ENCODE measurements at places on chromosomes 5 and 9. TPM values are rescaled to one million over a fixed set of nuclear protein-coding genes. Genes with fewer than 3 reads are reported as not detected.

DNA sequence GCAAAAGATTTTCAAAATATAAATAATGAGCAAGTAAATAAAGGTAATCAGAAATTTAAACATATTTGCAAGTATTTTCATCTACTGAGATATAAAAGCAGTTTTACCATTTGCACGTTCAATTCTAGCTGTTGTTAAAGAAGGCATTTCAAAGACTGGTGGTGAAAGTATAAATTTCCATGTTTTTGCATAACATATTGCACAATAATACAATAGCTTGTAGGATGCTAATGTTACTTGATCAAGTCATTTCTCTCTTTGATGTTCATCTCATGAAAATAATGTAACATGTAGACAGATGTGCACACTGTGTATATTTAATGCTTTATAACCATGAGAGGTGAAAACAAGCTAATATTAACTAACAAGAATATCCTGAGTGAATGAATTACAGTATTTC lies 651.9 kb downstream of the CDH9 start:
- DNase-seq: no peak

STING1 gene
- total RNA-seq: 77.4 TPM

GRCh38 chr5:100840370-100840769 lies 62.7 kb downstream of the ST8SIA4 start:
- no peak for DNase-seq

GRCh38 chr9:91192381-91193086 lies 169.2 kb downstream of the AUH start:
- DNase-seq: no peak

GRCh38 chr9:68709291-68710110 lies 4.5 kb downstream of the PIP5K1B start:
- DNase-seq: no peak

GRCh38 chr5:107072440-107072839 lies 598.3 kb downstream of the EFNA5 start:
- no peak for DNase-seq

- DNase-seq: no peak
Measured at GRCh38 chr5:156529892-156530291, 202.9 kb downstream of the SGCD start.

- DNase-seq: no peak
Measured at GRCh38 chr5:122429545-122430318, 117.7 kb downstream of the SNCAIP start.

- DNase-seq: no peak
Measured at GRCh38 chr5:9877488-9877887, 247.3 kb upstream of the TAS2R1 start.

DNA sequence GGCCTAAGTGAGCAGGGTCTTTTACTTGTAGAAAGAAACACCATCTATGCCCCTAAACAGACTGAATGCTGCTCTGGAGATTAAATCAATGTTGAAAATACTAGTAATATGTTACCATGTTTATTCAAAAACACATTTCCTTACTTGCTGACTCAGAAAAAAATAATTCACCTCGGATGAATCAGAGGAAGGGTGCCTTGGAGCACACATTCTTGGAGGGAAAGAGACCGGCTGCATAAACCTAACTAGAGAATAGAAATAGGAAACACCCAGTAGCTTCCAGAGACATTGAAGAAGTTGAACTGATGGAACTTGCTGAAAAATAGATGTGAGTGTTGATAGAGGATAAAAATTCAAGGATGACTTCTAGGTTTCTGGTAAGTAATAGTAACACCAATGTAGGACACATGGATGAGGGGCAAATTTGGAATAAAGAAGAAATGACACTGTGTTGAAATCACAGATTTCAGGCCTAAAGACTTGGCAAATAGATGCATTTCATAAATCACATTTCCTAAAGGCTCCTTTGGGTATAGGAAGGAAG lies 76.9 kb upstream of the MINAR2 start:
- no peak for DNase-seq

GRCh38 chr5:68285851-68286611 lies 70.5 kb downstream of the PIK3R1 start:
- no peak for DNase-seq

DNA sequence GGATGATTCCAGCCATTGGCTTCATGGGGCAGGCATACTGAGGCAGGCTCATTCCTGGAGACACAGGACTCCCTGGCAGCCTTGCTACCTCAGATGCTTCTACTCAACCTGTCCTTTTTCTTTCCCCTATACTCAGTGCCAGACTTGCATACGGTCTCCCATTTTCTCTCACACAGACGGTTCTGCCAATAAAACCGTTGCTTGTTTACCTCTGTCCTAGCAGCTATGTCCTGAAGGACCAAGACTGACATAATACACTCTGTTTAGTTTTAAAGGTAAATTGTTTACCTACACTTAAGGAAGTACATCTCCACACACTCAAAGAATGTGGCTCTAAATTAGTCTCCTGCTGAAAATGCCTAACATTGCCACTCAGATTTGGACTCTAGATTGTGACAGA lies 151.0 kb upstream of the RFX3 start:
- no peak for DNase-seq

SPINK6 gene
- total RNA-seq: not detected

DNA sequence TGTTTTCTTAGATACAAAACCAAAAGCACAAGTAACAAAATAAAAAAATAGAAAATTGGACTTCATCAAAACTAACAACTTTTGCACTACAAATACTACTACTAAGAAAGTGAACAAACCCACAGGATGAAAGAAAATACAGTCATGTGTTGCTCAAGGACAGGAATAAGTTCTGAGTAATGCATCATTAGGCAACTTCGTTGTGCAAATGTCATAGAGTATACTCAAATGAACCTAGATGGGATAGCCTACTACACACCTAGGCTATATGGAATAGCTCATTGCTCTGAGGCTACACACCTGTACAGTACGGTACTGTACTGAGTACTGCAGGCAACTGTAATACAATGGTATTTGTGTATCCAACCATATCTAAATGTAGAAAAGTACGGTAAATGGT lies 88.3 kb downstream of the RAPGEF1 start:
- DNase-seq: no peak

DNA sequence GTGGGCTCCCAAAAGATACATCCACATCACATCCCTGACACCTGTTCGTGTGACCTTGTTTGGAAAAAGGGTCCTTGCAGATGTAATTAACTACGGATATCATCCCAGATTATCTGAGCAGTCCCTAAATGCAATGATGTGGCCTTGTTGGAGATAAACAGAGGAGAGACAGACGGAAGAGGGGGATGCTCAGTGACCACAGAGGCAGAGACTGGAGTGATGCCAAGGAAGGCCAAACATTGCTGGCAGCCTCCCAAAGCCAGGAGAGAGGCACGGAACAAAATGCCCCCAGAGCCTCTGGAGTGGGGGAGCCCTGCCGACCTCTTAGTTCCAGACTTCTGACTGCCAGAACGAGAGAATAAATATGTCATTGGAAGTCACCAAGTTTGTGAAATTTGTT lies 15.0 kb upstream of the VAV2 start:
- DNase-seq: no peak

CYLC2 gene
- total RNA-seq: not detected

- no peak for DNase-seq
Measured at GRCh38 chr5:109453251-109453650, 43.5 kb upstream of the PJA2 start.

- no peak for DNase-seq
Measured at GRCh38 chr5:141772281-141772680, 90.3 kb upstream of the ARAP3 start.

- no peak for DNase-seq
Measured at GRCh38 chr9:36147441-36148175, 11.1 kb downstream of the GLIPR2 start.

DNA sequence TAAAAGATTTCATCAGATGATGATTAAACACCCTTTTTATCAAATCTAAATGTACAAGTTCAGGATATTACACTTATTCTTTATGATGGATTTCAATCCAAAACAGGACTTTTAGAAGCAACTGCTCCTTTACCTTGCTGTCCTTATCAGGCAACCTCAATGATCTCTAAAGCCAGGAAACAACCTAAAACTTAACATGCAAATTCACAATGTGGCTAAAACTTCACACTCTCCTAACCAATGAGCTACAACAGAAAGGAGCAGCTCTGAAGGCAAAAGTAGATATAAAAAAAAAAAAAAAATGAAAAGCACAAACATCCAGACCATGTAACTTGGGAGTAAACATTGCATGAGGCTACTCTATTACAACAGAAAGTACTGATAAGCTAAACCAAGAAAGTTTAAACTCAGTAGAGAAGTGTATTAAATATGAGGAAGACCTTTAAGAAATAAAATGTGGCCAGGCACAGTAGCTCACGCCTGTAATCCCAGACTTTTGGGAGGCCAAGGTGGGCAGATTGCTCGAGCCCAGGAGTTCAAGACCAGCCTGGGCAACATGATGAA lies 22.9 kb downstream of the SLC25A51 start:
- no peak for DNase-seq

GRCh38 chr9:125634040-125634717 lies 72.8 kb downstream of the MAPKAP1 start:
- DNase-seq: no peak

TAF11L13 gene
- total RNA-seq: not detected

- DNase-seq: no peak
Measured at GRCh38 chr5:31613651-31614050, 25.3 kb upstream of the PDZD2 start.

DNA sequence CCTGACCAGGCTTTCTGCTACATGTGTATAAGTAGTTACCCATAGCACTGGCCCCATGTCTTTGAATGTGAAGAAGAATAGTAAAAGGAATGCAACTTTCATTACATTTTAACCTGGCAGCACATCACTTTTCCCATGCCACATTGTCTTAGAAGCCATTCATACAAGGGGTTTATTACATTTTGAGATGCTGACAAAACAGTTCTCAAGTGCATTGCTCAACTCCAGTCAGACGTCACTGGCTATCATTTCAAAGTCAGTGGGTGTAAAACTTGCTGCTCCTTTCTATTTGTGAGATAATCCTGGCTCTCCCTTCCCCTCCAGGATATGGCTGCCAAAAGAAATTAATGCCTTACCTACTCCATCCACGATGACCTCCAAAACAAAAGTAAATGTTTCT lies 97.0 kb upstream of the VCAN start:
- no peak for DNase-seq

- no peak for DNase-seq
Measured at GRCh38 chr9:127626752-127627493, 14.8 kb downstream of the STXBP1 start.

SPACA9 gene
- 5.9 TPM for total RNA-seq

DNA sequence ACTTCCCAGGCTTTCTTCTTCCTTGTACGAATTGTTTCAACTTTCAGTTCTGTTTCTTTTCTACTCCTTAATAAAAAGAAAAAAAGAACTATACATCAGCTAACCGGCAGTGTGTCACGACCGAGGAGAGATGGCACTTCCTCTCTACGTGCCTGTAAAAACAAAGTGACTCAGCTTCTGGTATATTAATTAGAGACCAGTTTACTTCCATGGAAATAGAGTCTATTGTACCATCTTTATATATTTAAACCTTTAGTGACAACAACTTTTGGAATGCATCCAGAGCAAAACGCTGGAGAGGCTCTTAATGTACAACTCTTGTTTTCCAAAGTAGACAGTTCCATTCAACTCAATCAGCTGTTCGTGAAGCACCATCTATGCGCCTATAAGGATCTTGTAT lies 94.5 kb upstream of the LIFR start:
- no peak for DNase-seq

DNA sequence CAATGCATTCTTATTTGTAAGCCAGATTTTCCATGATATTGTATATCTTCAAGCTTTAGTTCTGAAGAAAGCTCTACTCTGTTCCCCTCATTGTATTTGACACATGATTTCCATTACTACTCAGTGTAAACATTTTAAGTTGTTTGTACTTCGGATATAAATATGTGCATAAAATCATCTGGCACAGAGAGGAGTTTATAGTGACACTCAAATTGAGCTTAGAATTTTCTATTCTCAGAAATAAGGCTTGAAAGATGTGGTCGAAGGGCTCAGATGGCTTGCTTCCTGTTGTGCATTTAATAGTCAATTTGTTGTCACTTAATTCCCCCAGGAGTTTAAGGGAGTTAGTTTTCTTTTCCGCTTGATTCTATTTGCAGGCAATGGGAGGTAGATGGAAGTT lies 88.8 kb downstream of the PPIC start:
- no peak for DNase-seq

- DNase-seq: peak; percentile 22
Measured at GRCh38 chr5:149561848-149562247, 10.6 kb upstream of the CSNK1A1 start.

SPATA31A3 gene
- total RNA-seq: not detected

GRCh38 chr9:81637276-81637675 lies 52.1 kb downstream of the TLE1 start:
- DNase-seq: no peak

- no peak for DNase-seq
Measured at GRCh38 chr9:3401221-3401954, 124.4 kb downstream of the RFX3 start.

NOXA1 gene
- 9.8 TPM for total RNA-seq

- DNase-seq: no peak
Measured at GRCh38 chr5:61675015-61675692, 343.1 kb downstream of the ZSWIM6 start.

KCNV2 gene
- not detected for total RNA-seq

WNK2 gene
- total RNA-seq: 7.2 TPM

PCDHGA11 gene
- total RNA-seq: 9.3 TPM

- no peak for DNase-seq
Measured at GRCh38 chr5:14296533-14297331, 153.6 kb downstream of the TRIO start.

DNA sequence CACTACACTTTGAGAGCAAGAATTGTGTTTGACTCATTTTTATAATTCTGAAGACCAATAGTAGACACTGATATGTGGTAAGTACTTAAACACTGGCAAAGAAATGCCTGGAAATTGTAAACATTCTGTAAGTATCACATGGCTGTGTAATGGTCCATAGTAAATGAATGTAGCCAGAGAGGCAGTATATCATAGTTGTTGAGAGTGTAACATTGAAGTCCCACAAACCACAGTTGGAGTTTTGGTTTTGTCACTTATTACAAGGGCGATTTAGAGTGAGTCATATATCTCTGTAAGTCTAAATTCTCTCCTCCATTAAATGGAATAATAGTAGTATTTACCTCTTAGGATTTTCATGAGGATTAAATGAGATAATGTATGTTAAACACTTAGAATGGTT lies 181.1 kb upstream of the MEF2C start:
- DNase-seq: no peak

NINJ1 gene
- total RNA-seq: 98.8 TPM

DNA sequence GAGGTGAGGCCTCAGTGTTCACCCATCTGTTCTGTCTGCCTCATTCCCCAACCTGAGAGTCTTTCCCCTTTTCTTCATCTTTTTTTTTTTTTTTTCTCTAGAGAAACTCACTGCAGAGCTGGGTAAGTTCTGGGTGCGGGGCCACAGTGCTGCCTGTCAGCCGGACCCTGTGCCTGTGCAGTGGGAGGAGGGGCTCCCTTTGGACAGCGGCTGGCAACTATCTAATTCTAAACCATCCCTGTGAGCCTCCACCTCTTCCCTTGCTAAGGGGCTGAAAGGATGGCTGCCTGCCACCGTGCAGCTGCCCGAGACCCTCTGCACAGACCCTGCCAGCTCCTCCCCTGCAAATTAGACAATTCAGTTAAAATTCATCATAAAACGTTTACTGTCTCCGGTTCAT lies 14.1 kb downstream of the BTNL9 start:
- DNase-seq: no peak

- DNase-seq: no peak
Measured at GRCh38 chr9:15304632-15305031, 2.4 kb downstream of the TTC39B start.

DBH gene
- not detected for total RNA-seq
